Sigmoid colon (tissue), 7 donors: ENCODE measurements at places on chromosomes 3 and 15. TPM values are rescaled to one million over a fixed set of nuclear protein-coding genes. Genes with fewer than 3 reads are reported as not detected.

Gene TGM4
- polyA plus RNA-seq, result not detected

Gene EOMES
- polyA plus RNA-seq, result 0.23 TPM

Gene LINGO1
- 1.7 TPM for polyA plus RNA-seq

Gene TMCO5A
- polyA plus RNA-seq, result not detected

Gene COL7A1
- polyA plus RNA-seq, result 3.0 TPM

Gene SEMA3B
- polyA plus RNA-seq, result 39.2 TPM

Gene ATP13A5
- polyA plus RNA-seq, result not detected

Gene VPS8
- 15.1 TPM for polyA plus RNA-seq

Gene RSRC1
- 17.4 TPM for polyA plus RNA-seq

Gene EBLN2
- polyA plus RNA-seq, result not detected

Gene CATSPER2
- under 0.01 TPM for polyA plus RNA-seq

Gene ABHD17C
- polyA plus RNA-seq, result 62.7 TPM

Gene GOLGA8S
- polyA plus RNA-seq, result not detected

Gene NEO1
- polyA plus RNA-seq, result 9.2 TPM

Gene ATP10A
- 1.2 TPM for polyA plus RNA-seq

Gene TM4SF1
- polyA plus RNA-seq, result 18.0 TPM

Gene PYGO1
- polyA plus RNA-seq, result 0.23 TPM

Gene GASK1A
- 0.92 TPM for polyA plus RNA-seq

Gene SERPINI2
- not detected for polyA plus RNA-seq

Gene GRM7
- polyA plus RNA-seq, result 0.09 TPM
